ENCODE measurements at places on chromosomes 4 and X.

DNA sequence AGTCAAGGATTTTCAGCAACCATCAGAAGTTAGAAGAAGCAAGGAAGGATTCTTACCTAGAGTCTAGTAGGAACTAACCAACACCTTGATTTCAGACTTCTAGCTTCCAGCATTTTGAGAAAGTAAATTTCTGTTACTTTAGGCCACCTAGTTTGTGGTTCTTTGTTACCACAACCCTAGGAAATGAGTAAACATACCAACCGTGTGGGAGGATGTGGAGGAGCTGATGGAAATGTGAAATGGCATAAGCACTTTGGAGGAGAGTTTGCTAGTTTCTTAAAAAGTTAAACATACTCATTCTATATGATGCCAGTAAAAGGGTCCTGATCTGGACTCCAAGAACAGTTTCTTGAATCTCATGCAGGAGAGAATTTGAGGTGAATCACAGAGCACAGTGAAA lies 679.4 kb downstream of the PDHA2 start:
- no peak for DNase-seq

DNA sequence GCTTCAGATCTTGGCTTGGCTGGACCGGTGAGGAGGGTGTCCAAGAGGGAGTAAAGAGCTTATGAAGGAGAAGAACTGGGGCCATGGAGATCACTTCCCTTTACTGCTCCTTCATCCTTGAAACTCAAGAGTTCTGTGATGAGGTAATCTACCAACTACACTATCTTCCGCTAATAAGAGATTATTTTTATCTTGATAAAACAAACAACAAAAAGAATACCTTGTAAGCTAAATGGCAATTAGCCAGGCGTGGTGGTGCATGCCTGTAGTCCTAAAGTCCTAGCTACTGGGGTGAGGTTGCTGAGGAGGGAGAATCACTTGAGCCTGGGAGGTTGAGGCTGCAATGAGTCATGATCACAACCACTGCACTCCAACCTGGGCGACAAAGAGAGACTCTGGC lies 47.4 kb downstream of the HAUS3 start:
- DNase-seq: no peak

DNA sequence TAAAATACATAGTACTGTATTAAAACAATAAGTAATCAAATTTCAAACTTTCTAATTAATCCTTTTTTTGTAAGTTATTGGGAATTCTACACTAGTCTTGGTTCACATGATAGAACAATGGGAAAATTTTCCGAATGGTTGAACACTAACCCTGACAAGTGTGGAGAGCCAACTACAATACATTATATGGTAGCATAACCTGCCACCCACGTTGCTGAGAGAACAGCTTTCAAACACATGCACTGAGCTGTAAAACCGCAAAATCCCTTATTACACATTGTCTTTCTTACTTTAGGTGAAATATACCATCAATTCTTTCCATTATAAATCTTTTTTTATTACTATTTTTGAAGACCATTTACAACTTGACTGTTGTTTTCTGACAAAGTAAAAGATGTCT lies 54.7 kb downstream of the ANAPC10 start:
- no peak for DNase-seq

DNA sequence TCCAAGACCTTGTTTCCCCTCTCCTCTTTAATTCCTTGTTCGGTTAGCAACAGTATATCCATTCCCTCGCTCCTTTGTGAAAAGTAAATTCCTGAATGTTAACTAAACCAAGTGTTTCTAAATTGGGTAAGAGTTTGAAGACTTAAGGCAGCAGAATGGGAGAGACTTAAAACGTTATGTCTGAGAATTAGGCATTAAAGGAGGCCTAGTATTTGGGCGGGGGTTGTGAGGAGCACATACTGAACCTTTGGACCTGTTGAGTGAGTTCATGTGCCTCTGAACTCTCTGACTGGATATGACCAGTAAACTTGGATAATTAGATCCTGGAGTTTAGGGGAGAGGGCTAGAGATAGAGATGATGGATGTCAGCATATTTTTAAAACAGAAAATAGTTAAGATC lies 1.2 kb downstream of the MSMO1 start:
- no peak for DNase-seq

DNA sequence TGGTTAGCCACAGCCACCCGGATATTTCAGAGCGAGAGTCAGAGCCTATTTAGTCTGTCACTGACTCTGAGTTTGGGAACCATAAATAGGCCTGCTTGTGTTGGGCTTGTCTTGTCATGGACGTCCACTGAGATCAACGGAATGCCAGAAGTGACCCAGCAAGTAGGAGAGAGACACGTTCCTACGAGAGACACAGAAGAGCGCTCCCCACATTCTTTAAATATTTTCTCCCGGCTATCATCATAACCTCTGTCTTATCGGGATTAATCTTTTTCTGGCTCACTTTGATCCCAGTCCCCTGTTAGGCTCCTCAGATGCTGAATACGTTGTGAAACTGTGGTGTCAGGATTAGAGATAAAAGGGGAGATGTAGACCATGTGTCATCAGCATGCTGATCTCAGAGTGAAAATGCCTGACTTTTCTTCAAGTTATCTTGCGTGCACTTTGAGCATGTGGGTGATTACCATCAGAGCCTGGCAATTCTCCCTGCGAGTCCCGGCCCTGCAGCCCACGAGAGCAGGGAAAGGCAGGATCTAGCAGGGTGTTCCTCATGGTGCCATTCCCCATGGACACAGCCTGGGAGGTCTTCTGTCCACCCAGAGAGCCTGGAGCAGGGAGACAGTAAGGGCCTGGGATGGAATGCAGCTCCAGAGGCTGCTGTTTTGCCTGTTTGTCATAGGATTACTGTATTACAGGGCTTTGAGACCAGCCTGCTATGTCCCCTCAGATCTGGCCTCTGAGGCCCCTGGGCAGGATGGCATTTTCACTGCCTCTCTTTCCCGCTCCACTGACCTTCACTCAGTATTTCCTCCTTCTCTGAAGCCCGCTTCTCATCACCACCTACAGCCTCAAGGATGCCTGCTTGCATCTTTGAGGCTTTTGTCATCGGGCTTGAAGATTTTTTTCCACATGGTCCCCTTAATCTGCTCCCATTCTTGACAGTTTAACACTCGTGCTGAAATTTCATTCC lies 2.8 kb upstream of the TENM3 start:
- no peak for DNase-seq

DNA sequence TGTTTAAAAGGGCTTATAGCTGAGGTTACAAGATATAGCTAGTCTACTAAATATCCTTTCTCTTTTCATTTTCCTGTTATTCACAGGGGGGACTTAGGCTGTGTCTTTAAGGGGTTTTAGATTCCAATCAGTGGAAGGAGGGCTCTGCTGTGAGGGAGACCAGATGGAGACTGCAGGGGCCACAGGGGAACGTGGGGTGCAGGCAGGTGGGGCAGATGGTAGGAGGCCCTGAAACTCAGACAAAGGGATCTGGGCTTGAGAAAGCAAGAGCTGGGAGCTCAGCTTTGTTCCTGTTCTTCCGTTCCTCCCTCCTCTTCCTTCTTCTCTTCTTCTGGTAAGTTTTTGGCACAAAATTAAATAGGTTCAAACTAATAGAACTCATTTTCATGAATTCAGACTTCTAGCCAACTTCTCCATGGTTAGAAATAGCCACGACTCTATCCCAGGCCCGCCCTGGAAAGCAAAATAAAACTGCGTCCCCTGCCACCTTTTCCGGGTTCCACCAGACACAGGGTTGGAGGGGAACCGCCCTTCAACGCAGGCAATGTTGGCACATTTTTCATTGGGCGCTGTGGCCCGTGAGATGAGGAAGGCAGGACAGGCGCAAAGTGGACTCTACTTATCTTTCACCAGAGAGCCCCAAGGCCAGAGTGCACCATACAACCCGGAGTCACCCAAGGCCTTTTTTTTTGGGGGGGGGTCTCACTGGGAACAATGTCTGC lies 3.5 kb upstream of the TMSB4X start:
- no peak for DNase-seq
